ENCODE measurements at places on chromosomes 2 and 18.

- no peak for DNase-seq
These were observed 41.4 kb downstream of the FAM178B start for GRCh38 chr2:96945014-96945413.

DNA sequence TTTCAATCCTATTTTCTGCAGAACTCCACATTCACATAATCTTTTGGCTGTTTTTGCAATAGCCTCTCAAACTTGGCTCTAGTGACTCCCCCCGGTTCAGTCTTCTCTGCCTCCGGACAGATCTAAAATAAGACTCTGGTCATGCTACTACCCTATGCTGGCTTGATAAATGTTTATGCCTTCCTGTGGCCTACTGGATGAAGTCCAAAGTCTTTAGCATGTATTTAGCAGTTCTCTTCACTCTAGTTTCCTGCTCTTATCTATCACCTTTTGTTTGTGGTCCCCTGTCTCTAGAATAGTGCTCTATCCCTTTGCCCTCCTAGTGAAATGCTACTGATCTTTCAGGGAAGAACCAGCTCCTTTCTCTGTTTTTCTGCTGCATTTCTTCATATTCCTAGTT, 14.4 kb downstream of the ADCYAP1 start:
- no peak for DNase-seq

DNA sequence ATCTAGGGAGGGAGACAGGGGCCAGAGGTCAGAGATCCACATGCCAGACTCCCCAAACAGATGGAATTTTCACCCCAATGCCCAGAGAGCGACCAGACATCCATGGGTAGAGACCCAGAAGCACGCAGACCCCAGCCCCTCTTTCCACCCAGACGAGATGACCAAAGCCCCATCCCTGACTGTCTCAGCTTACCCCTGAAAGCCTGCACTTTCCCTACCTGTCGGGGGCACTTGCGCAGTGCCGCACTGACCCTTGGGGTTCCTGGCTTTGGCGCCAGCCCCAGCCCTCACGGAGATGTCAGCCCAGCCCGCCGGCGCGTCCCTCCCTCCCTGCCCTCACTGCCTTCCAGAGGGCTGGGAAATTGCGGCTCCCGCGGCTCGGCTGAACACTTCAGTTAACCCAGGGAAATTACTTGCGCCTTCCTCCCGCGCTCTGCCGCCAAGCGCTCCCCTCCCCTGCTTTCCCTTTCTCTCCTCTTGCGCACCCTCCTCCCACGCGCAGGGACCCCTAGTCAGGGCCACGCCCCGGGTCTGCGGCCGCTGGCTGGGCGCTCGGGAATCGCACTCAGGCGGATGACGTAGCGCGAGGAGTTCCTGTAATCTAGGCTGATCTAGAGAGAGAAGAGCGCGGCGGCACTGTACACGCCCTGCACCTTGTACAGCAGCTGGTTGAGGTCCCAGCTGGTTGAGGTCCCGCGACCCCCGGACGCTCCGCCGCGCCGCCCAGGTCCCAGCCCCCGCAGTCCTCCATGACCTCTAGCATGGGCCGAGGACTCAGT, 12.0 kb downstream of the ALPG start:
- DNase-seq, result no peak

GRCh38 chr2:85537600-85538506, 1.1 kb upstream of the MAT2A start:
- DNase-seq, result no peak

DNA sequence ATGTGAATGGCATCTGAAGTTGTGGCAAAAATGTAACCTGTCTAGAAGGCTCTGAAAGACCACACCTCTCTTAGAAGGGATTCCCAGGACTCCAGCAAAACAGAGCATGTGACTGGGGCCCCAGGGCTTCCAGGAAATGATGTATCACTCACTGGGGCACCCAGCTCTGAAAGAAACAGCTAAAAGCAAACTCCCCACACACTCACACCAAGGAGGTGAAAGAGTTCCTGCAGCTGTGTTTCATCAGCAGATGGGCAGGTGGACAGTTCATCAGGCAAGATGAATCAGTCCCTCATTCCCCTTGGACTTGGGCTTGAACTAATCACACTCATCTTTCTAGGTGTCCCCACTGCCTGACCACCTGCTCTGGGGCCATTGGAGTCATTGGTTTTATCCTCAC, 76.2 kb downstream of the CCBE1 start:
- DNase-seq, result no peak

DNA sequence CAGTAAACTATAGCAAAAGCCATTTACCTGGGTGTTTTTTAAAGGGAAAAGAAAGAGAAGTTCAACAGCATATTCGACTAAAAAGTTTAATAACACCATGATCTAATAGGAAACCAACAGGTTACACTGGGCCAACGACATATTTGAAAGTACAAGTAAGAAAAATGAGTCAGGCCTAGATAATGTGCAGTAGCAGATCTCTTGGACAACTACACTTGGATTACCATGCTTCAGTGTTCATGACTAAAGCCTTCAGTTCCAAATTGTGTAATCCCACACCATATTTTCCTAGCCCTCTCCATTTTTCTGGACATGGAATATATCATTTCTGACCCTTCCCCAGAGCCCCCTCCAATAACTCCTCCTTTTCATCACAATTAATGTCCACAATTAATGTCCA, 39.1 kb upstream of the FIGN start:
- no peak for DNase-seq

- DNase-seq, result no peak
These were observed 6.9 kb upstream of the IGFBP2 start for GRCh38 chr2:216626168-216626874.

GRCh38 chr2:52289741-52290140, 1257.8 kb upstream of the NRXN1 start:
- DNase-seq, result no peak

DNA sequence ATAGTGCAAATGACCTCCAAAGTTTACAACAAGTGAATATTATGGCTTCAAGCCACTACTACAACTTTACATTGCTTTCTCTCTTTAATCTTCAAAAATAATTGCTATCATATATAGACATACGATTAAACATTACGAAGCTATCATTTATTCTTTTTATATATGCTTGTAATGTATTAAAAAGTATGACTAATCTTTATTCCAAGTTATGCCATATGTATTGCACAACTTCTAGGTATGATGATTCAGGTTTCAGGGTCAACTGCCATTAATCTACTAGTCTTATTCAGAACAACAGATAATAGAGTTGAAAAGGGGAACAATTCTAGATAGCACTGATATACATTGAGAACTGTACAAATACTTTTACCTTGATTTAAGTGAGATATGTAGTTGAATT, 506.2 kb upstream of the TMEFF2 start:
- DNase-seq, result no peak

DNA sequence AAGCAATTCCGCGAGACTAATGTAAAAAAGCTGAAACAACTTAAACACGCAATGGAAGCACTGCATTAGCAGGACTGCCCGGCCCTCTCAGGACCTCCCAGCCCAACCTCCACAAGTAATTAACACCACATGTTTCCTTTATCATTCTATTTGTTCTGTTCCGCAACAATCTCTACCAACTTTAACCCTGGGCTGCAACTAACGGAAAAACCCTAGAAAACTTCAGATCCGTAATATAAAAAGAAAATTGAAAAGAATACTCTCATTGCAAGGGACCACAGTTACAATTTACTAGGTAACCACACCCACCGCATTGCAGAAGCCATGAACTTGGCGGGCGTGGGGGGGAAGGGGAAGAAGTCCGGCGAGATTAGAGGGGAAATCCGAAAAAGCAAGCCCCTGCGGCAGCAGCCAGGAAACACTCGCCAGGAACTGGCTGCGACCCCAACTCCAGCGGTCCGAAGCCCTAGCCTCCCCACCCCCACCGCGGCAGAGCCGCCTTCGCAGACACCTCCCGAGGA, 1.2 kb downstream of the EPB41L3 start:
- DNase-seq, result no peak

DNA sequence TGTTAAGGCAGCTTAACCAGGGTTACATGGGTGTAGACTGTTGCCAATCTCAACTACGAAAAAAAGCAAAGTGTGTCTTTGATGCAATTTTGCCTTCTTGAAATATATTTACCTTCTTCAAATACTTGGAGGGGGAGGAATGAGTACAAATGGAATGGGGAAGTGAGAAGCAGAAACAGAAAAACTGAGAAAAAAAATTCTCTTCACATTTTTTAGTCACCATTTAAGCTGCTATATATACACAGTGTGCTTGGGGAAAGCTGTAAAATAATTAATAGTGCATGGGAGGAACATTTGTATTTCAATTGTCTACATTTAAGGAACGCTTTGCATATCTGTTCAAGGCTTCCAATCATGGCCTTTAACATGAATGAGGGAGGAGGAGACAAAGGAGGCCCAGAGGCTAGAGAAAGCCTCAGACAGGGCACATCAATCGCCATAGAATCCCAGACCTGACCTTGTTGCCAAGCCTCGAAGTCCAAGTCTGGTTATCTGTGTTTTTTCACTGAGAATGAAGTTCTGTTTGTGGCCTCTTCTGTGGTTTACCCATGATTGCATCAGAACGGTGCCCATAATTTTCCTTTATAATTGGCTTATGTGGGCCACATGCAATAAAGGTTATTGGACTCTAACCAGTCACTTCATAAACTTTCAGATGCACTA, 158.6 kb downstream of the PIK3C3 start:
- DNase-seq, result no peak

DNA sequence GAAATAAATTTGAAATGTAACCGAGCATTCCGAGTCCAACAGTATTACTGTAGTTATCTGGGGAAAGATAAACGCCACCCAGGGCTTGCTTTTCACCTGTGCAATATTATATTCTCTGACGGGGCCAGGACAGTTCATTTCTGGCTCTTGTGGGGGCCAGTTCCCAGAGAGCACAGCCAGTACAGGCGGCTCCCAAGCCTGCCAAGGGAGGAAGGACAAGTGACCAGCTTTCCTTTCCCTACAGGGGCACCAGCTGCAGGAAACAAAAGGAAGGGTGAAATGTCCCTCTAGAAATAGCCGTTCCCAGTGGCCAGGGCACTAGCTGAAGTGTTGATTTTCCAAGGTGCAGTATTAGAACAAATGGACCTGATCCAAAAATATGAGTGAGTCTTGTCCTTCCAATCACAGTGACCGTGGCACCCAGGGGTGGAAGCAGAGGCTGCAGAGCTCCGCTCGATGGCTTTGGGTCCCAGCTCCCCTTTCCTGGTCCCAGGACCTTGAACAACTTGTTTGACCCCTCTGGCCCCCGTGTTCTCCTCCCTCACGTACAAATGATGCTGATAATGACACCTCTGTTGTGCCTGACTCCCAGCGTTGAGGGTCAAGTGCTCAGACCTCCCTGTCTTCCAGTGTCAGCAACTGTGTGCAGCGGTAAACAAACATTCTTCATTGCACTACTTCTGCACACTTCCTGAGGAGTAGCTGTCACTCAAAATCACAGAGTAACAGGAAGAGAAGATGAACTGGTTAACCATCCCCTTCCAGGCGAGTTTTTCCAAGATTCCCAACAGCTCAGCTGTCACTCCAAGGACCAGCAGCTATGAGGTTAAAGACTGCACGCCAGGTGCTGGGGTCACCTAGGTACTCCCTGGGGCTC, 40.9 kb downstream of the GYPC start:
- DNase-seq, result no peak

GRCh38 chr2:233565685-233566140, 869 bp downstream of the USP40 start:
- DNase-seq, result no peak

GRCh38 chr18:11002796-11003195, 146.6 kb downstream of the PIEZO2 start:
- DNase-seq, result no peak

GRCh38 chr2:103781313-103781712, 1019.5 kb downstream of the TMEM182 start:
- DNase-seq, result no peak

DNA sequence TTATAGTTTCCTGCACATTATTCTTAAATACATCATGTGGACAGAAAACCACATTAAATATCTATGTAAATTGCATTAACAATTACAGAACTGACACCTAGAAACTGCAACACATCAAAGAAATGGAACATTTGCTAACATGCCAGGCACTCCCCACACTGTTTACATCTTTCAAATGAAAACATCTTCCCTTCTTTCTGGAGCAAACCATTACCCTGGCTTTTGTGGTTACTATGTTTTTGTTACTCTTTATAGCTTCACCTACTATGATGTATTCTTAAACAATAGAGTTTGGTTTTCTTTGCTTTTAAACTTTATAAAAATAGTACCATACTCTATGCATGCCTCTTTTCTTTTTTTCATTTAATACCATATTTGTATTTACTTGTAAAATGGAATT, 1894.5 kb upstream of the CELF4 start:
- no peak for DNase-seq

DNA sequence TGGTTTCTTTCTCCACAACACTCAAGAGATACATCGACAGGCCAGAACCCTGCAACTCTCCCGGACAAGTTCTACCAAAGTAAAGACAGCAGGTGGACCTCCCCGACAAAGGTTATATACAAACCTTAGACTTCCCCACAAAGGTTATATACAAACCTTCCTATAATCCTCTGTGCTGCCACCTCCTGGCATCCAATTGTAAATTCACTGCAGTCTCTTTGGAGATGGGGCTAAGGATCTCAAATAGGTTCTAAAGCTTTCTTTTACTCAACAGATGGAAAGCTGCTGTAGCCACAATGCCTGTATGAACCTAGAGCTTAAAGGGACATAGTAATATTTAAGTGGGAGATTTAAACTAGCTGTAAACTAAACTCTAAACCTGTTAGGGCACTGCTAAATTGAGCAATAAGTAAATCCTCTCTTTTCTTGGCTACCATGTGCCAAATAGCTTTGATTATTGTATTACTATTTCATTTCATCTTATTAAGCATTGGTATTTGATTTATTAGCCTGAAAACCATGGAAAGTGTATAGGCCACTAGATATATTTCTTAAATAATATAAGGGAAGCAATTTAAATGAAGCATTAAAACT, 9.8 kb upstream of the MREG start:
- DNase-seq, result no peak

GRCh38 chr2:43174368-43174916, 52.0 kb downstream of the ZFP36L2 start:
- DNase-seq, result no peak

GRCh38 chr2:38605298-38605830, 2.6 kb upstream of the HNRNPLL start:
- DNase-seq, result no peak

DNA sequence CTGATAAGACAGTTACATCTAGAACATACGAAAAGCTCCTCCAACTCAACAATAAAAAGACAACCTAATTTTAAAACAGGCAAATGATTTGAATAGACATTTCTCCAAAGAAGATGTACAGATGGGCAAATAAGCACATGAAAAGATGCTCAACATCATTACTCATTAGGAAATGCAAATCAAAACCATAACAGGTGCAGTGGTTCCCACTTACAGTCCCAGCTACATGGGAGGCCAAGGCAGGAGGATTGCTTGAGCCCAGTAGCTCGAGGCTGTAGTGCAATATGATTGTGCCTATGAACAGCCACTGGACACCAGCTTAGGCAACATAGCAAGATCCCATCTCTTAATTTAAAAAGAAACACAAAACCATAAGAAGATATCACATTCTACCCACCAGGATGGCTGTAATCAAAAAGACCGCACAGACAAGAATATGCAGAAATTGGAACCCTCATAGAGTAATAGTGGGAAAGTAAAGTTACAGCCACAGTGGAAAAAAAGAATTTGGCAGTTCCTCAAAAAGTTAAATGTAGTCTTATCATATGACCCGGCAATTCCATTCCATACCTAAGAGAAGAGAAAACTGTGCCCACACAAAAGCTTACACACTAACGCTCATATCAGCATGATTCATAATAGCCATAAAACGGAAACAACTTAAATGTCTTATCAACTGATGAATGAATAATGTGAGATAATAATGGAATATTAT, 30.5 kb upstream of the ARMC9 start:
- DNase-seq, result no peak
